ENCODE measurements at places on chromosomes 2 and 18. TPM values are rescaled to one million over a fixed set of nuclear protein-coding genes. Genes with fewer than 3 reads are reported as not detected.

ZNF142 gene
- total RNA-seq: 42.2 TPM

ORMDL1 gene
- 84.9 TPM for total RNA-seq

FAM237A gene
- total RNA-seq: not detected

LBX2 gene
- total RNA-seq: 9.3 TPM

SLC66A3 gene
- 5.0 TPM for total RNA-seq

FBXO15 gene
- 4.3 TPM for total RNA-seq

STAT4 gene
- total RNA-seq: 18.8 TPM

CDH7 gene
- 6.5 TPM for total RNA-seq

- DNase-seq: peak; percentile 68
Measured at GRCh38 chr2:20012282-20013125, at the start of gene MATN3. Gene MATN3, minus strand, starts transcription at chr2:20012668. Its CDS starts 37 bp downstream, at chr2:20012631.

- no peak for DNase-seq
Measured at GRCh38 chr2:191571163-191571769, 106.7 kb upstream of the NABP1 start.

- no peak for DNase-seq
Measured at GRCh38 chr18:11089931-11090715, 59.2 kb downstream of the PIEZO2 start.

DNA sequence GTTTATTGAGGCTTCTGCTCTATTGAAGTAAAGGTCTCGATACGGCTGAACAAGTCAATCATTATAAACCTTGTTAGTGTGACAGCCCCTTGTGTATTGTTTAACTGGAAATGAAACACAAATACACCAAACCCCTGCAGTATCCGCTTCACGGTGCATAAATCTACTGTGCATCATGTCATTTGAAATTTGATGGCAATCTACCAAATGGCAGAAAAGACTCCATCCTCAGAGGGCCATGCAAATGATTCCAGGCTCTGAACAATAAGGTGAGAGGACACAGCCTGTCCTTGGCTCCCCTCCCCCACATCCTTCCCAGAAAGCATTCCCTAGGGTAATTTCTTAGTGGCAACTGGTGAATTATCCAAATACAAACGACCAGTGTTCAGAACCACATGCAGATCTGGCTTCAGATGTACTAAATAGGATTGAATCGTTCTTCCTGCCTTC lies 80.6 kb downstream of the ADCYAP1 start:
- DNase-seq: no peak

GRCh38 chr2:166240387-166241313 lies 112.8 kb upstream of the SCN1A start:
- DNase-seq: no peak

GRCh38 chr2:197152451-197153228 lies 157.9 kb downstream of the ANKRD44 start:
- no peak for DNase-seq

GRCh38 chr2:7281231-7282201 lies 364.3 kb downstream of the RNF144A start:
- DNase-seq: no peak

DNA sequence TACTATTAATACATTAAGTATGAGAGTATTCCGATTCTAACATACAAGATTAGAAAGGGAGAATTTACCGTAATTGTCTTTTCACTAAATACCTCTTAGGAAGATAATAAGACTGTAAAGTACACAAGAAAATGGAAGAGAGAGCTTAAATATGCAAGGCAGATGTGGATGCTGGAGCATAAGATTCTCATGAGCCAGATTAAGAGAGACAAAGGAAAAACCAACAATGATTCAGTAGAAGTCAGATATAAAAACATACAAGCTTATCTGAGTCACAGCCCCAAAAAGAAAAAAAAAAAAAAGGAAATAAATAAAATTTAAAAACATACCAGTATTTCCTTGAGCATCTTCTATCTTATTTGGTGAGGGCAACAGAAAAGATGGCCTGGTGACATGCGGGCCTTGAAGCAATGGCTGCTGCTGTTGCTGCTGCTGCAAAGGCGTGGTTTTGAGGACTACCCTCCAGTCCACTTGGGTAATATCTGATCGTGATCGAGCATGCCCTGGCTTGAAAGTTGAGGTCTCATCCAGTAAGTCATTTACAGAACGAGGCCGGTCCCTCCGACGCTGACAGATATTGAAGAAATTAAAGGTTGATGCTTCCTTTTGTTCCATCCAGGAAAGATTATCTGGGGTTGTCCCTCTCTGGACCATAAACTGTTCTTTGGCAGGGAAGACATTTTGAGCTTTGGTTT lies 24.5 kb downstream of the PLEKHM3 start:
- no peak for DNase-seq

- no peak for DNase-seq
Measured at GRCh38 chr2:181170256-181170655, 189.9 kb downstream of the UBE2E3 start.

- DNase-seq: no peak
Measured at GRCh38 chr2:23456396-23456795, 71.4 kb downstream of the KLHL29 start.

DNA sequence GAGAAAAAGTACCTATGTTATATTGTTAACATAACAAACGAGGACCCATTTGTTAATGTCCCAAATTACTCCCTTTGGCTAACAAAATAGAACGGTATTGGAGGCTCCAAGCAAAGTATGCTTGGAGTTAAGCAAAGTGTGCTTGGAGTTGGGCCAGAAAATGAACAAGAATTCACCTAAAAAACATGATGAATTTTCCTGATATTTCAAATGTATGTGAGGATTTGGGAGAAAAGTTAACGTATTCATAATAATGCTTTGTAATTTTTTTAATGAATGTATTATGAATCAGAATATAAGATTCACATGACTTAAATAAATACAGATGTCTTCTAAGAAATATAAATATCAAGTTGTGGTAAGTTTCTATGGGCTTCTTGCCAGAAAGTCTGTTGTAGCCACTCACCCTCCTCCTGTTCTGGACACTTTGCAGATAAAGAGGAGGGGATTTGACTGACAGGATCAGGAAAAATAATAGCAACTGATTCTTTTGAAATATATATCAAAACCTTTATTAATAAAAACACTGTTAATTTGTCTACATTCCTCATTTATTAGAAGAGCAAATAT lies 423.7 kb upstream of the MMADHC start:
- no peak for DNase-seq

DNA sequence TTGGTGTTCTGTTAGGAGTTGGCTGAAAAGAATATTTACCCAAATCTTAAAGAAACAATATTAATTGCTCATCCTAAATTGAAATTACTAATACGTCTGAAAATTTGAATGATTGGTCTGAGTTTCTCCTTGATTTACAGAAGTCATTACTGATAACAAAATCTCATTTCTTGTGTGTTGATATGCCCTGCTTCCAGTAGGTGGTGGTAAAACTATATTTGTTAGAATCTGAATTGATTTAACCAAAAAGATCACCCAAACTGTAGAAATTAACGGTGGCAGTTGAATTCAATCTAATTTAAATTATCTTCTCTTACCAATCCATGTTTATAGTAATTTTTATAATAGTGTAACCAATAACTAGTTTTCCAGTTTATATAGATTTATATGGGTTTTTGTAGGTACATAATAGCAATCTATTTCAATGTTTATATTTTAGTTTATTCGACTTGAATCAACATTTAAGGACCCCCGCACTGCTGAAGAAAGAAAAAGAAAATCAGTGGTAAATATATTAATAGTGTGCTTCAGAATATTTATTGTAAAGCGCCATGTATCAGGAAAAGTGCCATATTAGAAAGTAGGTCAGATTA lies 38.3 kb downstream of the PAPOLG start:
- DNase-seq: no peak

GRCh38 chr18:63319383-63320122 lies at the start of gene BCL2:
Gene BCL2, minus strand, starts transcription at chr18:63319769.
- DNase-seq: no peak

DNA sequence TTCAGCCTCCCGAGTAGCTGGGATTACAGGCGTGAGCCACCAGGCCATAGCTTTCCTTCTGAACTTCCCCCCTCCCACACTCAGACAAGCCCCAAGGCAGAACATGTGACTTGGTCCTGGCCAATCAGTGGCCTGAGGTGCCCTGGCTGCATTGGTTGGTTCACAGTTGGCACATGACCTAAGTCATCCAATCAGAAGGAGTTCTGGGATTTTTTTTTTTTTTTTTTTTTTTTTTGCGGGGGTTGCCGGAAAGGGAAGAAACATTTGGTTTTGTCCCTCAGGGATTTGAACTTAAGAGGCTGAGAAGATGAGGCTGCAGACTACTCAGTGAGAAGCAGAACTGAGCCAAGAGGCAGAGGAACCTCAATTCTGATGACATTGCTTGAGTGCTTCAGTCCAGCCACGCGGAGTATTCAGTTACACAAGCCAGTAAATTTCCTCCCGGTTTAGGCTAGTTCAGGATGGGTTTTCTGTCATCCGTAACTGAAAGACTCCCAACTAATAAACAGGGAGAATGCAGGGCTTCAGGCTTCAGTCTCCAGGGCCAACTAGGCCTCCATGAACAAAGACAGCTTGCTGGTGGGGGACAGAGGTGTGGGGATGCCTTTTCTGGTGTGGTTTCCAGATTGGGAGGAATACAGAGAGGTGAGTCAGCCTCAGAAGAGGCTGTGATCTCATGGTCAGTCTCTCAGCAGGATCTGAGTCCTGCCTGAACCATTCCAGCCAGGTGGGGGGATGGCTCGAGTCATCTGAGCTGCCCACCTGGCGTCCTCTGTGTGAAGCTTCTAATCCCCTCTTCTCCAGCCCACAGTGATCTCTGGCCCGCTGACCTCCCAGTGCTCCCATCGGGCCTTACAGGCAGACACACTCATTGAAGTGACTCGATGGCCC lies 9.2 kb downstream of the PTMA start:
- DNase-seq: no peak

DNA sequence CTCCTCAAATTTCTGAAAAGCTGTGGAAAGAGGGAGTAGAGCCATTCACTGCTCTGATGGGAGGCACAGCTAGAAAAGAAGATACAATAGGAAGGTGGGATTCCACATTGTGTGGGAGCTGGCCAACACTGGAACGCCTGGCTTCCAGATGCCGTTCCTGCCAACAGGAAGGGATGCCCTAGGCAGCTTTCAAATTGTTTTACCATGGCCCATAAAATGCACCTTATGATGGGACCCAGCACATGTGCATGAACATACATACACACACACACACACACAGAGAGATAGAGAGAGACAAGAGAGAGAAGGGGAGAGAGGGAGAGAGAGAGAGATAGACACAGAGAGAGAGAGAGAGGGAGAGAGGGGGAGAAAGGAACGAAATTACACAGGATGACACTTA lies 86.1 kb upstream of the BZW1 start:
- no peak for DNase-seq

GRCh38 chr2:231612109-231612455 lies 19.4 kb downstream of the TEX44 start:
- no peak for DNase-seq

DNA sequence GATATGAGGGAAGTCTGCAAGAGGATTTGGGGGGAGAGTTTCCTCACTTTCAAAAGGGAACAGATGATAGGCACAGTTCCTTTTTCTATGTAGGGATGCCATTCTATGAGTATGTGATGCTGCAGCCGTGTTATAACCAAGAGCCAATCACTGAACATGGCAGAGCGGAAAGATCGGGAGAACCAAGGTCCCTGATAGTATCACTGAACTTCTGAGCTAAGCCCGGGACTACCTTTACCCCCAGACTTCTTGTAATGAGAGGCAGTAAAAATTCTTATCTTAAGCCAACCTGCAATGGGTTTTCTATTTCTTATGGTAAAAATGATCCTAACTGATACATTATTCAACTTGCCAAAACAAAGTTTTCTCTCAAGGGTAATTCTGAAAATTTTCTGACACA lies 21.6 kb upstream of the SLC1A4 start:
- no peak for DNase-seq

DNA sequence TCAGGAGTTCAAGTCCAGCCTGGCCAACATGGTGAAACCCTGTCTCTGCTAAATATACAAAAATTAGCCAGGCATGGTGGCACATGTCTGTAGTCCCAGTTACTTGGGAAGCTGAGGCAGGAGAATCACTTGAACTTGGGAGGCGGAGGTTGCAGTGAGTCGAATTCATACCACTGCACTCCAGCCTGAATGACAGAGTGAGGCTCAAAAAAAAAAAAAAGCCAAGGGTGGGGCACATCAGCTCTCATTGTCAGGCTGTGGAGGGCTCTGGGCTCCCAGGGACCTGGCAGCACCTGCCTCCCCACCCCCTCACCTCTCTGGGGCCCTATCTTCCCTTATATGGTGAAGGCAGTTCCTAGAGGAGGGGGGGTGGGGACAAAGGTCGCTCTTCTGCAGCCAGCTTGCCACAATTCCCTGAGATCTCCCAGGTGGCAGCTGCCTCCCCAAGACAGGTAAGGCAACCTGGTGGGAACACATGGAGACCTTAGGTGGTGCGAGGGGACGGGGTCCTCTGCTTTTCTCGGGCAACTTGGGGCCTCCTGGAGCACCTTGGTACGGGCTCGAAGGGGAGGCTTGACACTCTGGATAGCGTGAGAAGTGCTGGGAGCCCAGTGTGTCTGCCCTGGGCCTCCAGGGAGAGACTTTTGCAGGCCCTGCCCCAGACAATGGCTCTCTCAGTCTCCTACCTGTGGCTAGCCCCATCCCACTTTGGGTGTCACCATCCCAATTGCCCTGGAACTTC lies at the start of gene VIL1:
VIL1 (plus strand) TSS at position 407 of the 742 bp plus-strand sequence. CDS start 4,656 bp downstream, outside the sequence.
- peak; percentile 45 for DNase-seq

- DNase-seq: no peak
Measured at GRCh38 chr18:50405582-50406271, 30.9 kb downstream of the SKA1 start.

DNA sequence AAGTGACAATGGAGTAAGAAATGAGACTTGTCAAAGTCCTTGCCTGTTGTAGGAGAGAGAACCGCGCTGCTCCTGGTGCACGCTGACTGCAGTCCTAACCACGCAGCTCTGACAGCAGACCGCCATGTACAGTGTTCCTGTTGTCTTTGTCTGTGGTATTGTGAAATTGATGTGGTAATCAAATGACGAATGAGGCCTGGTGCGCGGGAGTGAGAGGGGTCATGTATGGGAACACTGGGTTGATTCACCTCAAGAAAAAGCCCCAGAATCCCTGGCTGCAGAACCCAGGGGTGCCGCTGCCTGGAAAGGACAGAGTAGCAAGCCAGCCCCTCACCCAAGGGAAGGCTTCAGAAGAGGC lies 64.0 kb downstream of the INPP4A start:
- no peak for DNase-seq

DNA sequence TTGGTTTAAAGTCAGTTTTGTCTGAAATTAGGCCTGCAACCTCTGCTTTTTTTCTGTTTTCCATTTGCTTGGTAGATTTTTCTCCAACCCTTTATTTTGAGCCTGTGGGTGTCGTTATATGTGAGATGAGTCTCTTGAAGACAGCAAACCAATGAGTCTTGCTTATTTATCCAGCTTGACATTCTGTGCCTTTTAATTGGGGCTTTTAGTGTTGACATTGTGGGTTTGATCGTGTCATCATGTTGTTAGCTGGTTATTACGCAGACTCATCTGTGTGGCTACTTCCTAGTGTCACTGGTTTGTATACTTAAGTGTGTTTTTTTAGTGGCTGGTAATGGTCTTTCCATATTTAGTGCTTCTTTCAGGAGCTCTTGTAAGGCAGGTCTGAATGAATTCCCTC lies 18.8 kb downstream of the TMEM87B start:
- DNase-seq: no peak

All from progenitor cell of endocrine pancreas (in vitro differentiated cells).